ENCODE measurements at places on chromosomes 2 and 18.

- no peaks in the 10 kb centered on the region for H3K4me1 ChIP-seq
- no peaks in the 10 kb centered on the region for H3K36me3 ChIP-seq
- peaks cover 4% of the 10 kb centered on the region for H3K27me3 ChIP-seq
- DNase-seq: no peak
- no peak overlapping the region for H3K27ac ChIP-seq
These were observed 64.9 kb downstream of the CYBRD1 start for GRCh38 chr2:171587132-171587531.

- H3K4me3 ChIP-seq: no peak overlapping the region
- peaks cover 4% of the 10 kb centered on the region for H3K27me3 ChIP-seq
- no peaks in the 10 kb centered on the region for H3K36me3 ChIP-seq
- no peak overlapping the region for H3K27ac ChIP-seq
- DNase-seq: no peak
These were observed 37.5 kb downstream of the KCNS3 start for GRCh38 chr2:17915811-17916518.

- H3K36me3 ChIP-seq: no peaks in the 10 kb centered on the region
- no peak overlapping the region for H3K27ac ChIP-seq
- no peaks in the 10 kb centered on the region for H3K4me1 ChIP-seq
- H3K27me3 ChIP-seq: no peaks in the 10 kb centered on the region
These were observed 40.4 kb downstream of the COL3A1 start for GRCh38 chr2:189014449-189015138.

- H3K4me1 ChIP-seq: no peaks in the 10 kb centered on the region
- H3K27ac ChIP-seq: no peak overlapping the region
- H3K36me3 ChIP-seq: no peaks in the 10 kb centered on the region
- no peak for DNase-seq
These were observed 12.8 kb upstream of the FSHR start for GRCh38 chr2:49167131-49167530.

GRCh38 chr2:119323459-119323858 lies 43.2 kb downstream of the C2orf76 start:
- no peak overlapping the region for H3K27ac ChIP-seq
- DNase-seq: no peak
- H3K27me3 ChIP-seq: no peaks in the 10 kb centered on the region
- H3K4me3 ChIP-seq: no peak overlapping the region
- no peaks in the 10 kb centered on the region for H3K4me1 ChIP-seq

DNA sequence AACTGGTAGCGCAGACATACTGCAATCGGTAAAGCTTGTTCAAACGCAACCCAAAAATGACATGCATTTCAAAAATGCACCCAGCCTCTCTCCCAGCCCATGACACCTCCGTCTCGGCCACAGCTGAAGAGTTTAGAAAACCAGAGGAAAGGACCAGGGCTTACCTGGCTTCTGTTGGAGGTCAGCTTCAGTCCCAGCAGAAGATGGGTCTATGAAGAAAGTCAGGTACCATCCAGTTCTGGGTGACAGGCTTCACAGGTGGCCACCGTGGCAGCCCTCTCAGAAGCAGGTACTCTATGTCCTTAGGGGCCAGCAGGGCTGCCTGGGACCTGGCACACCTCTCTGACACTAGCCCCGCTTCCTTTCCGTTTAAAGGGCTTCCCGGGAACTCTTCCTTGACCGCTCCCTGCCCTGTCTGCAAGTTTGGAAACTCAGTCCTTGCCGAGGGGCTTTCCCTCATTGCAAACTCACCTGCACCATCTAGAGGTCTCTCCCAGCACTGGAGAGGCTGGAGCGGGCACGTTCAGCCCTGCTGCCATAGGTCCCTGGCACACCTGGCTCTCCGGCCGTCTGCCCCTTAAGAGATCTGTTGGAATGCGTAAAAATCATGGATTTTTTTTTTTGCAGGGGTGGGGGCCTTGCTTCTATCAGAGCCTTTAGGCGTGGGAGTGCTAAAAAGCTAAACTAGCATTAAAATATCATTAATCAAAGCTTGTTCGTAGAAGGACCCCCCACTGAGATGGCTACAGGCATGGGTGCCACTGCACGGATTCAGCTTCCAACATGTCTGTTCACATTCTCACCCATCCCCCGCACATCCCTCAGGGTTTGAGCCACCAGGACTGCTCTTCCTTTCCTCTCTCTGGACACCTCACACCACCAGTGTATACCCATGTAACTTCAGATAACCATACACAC lies at the start of gene EDAR:
EDAR (minus strand) TSS at position 425 of the 918 bp plus-strand sequence. CDS start 58,206 bp downstream, outside the sequence.
- peak; percentile 75 for DNase-seq
- no peaks in the 10 kb centered on the region for H3K36me3 ChIP-seq
- H3K27ac ChIP-seq: peak within 1 kb of the TSS; percentile 62

DNA sequence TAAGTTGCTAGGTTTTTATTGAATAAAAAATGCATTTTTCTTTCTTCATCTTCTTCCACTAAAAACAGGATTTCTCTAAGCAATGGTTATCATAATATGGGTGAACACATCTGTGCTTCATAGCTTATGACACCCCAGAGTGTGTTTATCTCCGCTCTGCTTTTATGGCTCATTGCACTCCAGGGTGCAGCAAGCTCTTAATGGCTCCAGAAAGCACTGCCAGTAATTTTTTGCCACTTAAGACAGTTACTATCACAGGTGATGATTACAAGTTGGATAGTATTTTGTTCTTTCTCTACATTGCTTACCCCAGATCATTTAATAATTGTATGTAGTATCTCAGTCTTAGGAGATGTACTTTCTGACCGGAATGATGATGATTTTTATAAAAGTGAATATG lies 239.3 kb upstream of the CDH20 start:
- no peaks in the 10 kb centered on the region for H3K27me3 ChIP-seq
- no peaks in the 10 kb centered on the region for H3K4me1 ChIP-seq
- DNase-seq: no peak
- no peaks in the 10 kb centered on the region for H3K36me3 ChIP-seq

- H3K4me3 ChIP-seq: no peak overlapping the region
- H3K4me1 ChIP-seq: peaks cover 9% of the 10 kb centered on the region
- H3K36me3 ChIP-seq: peaks cover 87% of the 10 kb centered on the region
- H3K27me3 ChIP-seq: no peaks in the 10 kb centered on the region
These were observed 41.2 kb downstream of the SP100 start for GRCh38 chr2:230457073-230457768.

GRCh38 chr2:133641942-133642725 lies 73.9 kb upstream of the NCKAP5 start:
- no peak overlapping the region for H3K27ac ChIP-seq
- DNase-seq: no peak
- H3K4me3 ChIP-seq: no peak overlapping the region
- H3K36me3 ChIP-seq: no peaks in the 10 kb centered on the region

DNA sequence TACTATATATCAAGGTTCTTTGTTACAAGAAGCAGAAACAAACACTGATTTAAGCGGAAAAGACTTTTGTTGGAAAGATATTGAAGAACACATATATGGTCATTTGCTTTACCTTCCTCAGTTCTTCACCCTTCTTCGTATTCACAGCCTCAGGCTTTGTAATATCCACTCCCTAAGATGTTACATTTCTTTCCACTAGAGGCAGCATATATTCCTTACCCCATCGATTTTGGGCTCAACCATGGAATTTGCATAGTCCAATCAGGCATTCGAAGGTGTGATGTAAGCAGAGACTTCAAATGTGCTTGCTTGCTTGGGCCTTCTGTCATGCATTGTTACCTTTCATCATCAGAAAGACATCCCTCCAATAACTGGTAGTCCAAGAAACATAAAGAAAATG lies 287.4 kb downstream of the PID1 start:
- no peaks in the 10 kb centered on the region for H3K27me3 ChIP-seq
- H3K4me3 ChIP-seq: no peak overlapping the region
- no peak for DNase-seq
- no peak overlapping the region for H3K27ac ChIP-seq
- no peaks in the 10 kb centered on the region for H3K4me1 ChIP-seq
- H3K36me3 ChIP-seq: no peaks in the 10 kb centered on the region

- H3K4me1 ChIP-seq: peaks cover 3% of the 10 kb centered on the region
- H3K36me3 ChIP-seq: no peaks in the 10 kb centered on the region
- no peak overlapping the region for H3K27ac ChIP-seq
- no peak overlapping the region for H3K4me3 ChIP-seq
- peaks cover 12% of the 10 kb centered on the region for H3K27me3 ChIP-seq
- no peak for DNase-seq
These were observed 19.6 kb upstream of the EPAS1 start for GRCh38 chr2:46277431-46278190.

DNA sequence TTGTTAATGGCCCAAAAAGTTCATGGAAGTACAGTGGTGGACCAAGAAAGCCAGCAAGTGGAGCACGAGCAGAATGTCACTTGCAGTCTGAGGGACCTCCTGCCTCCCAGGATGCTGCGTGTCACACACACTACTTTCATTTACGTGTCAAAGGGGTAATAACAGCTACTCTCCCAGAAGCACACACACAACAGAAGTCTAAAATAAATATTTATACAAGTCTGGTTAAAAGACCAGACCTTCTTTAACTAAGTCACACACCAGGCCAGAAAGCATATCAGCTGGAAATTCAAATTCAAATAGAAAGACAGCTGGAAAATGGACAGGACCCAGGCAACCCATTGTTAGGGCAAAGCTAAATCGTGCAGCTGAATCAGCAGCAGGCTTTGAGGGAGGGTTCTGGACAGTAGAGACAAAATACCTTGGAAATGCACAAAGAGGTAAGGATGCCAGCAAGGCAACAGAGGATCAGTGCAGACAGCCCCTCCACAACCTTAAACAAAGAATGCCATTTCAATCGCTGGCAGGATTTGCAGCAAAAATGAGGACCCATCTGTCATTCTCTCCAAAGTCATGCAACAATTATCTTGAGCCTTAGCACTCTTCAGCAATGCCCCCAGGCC lies 160.5 kb downstream of the TMEM163 start:
- no peaks in the 10 kb centered on the region for H3K36me3 ChIP-seq
- DNase-seq: no peak
- no peaks in the 10 kb centered on the region for H3K27me3 ChIP-seq
- no peak overlapping the region for H3K27ac ChIP-seq
- H3K4me3 ChIP-seq: no peak overlapping the region
- no peaks in the 10 kb centered on the region for H3K4me1 ChIP-seq

GRCh38 chr2:1694371-1695271 lies 49.7 kb downstream of the PXDN start:
- H3K27ac ChIP-seq: no peak overlapping the region
- H3K4me1 ChIP-seq: no peaks in the 10 kb centered on the region
- H3K4me3 ChIP-seq: no peak overlapping the region

GRCh38 chr2:209423562-209424198 lies at the start of gene MAP2:
MAP2 (plus strand) TSS chr2:209424047; CDS start chr2:209653171, 229,124 bp downstream.
- DNase-seq: peak; percentile 50
- H3K27me3 ChIP-seq: peaks cover 13% of the 10 kb centered on the region
- H3K36me3 ChIP-seq: no peaks in the 10 kb centered on the region
- H3K4me1 ChIP-seq: peaks cover 12% of the 10 kb centered on the region
- H3K27ac ChIP-seq: no peak within 1 kb of the TSS
- H3K4me3 ChIP-seq: peak within 1 kb of the TSS; percentile 47

DNA sequence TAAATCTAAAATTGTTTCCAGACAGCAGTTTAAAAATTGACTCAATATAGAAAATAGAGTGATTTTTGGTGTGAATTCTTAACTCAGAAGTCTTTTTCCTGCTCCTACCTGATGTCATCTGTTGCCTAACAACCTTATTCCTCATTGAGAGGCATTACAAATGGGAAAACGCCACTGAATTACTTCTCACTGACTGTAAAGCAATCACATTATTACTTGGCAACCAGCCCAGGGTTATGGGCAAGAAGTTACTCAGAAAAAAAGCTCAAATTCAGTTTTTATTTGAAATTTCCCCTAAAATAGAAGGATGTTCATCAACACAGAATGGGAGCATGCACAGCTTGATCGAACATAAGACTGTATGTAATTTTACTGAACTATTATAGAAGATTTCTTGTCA lies 201.8 kb upstream of the GULP1 start:
- no peaks in the 10 kb centered on the region for H3K36me3 ChIP-seq
- no peak overlapping the region for H3K4me3 ChIP-seq
- no peak for DNase-seq
- no peaks in the 10 kb centered on the region for H3K27me3 ChIP-seq
- H3K27ac ChIP-seq: no peak overlapping the region
- H3K4me1 ChIP-seq: no peaks in the 10 kb centered on the region

All from CD4-positive, alpha-beta T cell (primary cell).